Activated effector memory CD4-positive, alpha-beta T cell treated with anti-CD3 and anti-CD28 coated beads, Interleukin-2, amount 50 U/mL, for 16 hours (primary cell): ENCODE measurements at places on chromosomes 7 and 10.
A peak's percentile ranks its signal among the peaks of the same experiment; 100 is the strongest.

GRCh38 chr10:27660268-27660667 is 85.4 kb downstream of the MKX start:
- no peak for DNase-seq

- DNase-seq = no peak
Measured at GRCh38 chr7:93890464-93891068, at the start of gene TFPI2. Gene TFPI2 (minus strand): TSS chr7:93890753. CDS start chr7:93890678, 75 bp downstream.

DNA sequence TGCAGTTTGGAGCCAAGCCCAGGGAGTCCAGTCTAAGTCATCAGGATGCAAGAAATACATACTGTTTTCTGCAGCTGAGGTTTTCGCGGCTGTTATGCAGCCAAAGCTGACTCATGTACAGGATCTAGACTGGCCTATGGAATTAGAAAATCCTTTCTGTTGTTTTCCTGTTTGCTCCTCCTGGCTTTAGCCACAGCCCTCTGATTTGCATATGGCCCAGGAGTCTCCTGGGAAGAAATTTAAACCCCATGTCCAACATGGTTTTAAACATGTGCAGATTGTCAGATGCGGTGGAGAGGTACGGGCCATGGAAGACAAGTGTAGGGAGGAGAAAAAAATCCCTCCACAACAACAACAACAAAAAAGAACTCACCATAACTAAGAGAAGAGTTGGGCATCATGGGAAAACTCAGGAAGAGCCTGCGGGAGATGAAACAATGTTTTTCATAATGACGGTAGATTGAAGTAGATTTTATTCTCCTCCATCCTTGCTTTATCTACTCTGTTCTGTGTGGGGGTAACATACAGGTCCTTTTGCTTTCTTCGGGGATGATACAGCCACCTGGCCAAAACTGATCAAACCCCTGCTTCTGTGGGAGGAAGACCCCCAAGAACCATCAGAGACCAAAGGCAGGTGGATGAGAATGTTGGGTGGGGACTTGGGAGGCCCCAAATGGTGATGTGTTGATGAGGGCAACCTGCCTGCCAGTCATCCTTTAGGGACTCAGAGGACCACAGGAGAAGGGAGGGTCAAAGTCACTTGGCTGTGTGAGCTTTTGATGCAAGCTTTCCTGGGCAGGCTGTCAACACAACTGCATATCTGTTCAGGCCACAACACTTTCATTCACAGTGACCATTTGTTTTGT is 29.8 kb upstream of the GNA12 start:
- no peak for DNase-seq

- DNase-seq = no peak
Measured at GRCh38 chr7:17099083-17099973, 199.1 kb upstream of the AHR start.

- no peak for DNase-seq
Measured at GRCh38 chr7:146960773-146961391, 844.3 kb downstream of the CNTNAP2 start.

DNA sequence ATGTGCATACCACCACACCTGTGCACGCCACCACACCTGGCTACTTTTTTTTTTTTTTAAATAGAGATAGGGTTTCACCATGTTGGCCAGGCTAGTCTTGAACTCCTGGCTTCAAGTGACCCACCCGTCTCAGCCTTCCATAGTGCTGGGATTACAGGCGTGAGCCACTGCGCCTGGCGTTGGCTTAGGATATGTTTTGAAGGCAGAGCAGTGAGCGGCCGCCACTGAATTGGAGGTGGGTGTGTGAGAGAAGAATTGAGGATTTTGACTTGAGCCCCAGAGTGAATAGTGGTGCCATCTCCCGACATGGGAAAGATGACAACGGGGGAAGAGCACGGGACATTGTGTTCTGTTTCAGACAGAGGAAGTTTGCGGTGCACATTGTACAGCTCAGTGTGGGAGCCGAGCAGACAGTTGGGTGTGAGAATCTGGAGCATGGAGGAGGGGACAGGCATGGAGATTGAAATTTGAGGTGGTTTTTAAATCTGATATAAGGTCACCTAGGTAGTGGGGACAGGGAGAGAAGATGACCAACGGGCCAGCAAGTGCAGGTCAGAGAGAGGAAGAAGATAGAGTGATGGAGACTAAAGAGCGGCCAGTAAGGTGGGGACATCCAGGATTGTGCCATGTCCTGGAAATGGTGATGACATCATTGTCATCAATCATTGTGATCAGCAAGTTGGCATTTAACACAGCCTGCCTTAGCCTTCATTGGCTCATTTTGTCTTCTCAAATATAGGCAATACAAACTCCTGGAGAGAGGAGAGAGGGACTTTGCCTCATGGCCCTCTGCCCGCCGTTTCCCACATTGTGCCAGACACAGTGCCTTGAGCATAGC is 35.8 kb downstream of the VWA2 start:
- peak; percentile 34 for DNase-seq

GRCh38 chr7:112182749-112183148 is 23.4 kb downstream of the DOCK4 start:
- DNase-seq = no peak

DNA sequence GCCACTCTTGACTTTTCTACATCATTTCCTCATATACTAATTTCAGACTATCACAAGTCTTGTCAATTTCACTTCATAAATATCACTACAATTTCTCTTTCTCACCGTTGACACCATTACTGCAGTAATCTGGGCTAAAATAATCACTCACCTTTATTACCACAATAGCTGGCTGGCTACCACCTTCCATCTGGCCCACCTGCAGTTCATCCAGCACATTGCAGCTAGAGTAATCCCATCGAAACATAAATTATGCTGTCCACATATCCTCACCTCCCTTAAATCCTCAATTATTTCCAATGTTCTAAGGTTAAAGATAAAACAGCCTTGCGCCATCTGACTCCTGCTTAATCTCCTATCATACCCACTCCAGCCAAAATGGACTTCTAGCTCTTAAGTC is 16.0 kb downstream of the DGKB start:
- no peak for DNase-seq
